ENCODE measurements at places on chromosomes 6 and 20.

GRCh38 chr6:34585108-34585507 is 29.0 kb upstream of the SPDEF start:
- DNase-seq: no peak

GRCh38 chr6:56378507-56378906 is 131.1 kb upstream of the COL21A1 start:
- DNase-seq: no peak

- DNase-seq: no peak
These were observed 88.7 kb upstream of the RNF24 start for GRCh38 chr20:4104045-4104444.

DNA sequence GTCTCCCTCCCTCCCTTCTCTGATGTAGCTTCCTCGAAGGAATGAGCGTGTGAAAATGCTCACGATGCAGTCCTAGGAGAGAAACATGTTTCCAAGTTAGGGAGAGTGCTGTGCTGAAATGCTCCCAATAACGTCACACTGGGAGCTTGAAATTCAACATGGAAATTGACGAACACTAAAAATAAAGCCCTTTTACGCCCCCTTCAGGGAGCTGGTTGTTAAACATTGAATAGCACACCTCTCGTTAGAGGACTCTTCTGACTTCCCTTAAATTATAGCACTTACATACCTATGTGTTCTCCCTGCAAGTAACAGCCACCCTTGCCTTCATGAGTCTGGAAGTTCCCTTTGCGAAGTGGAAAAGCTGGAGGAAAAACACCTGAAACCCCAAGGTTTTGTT is 88.6 kb downstream of the BFSP1 start:
- DNase-seq: no peak

- no peak for DNase-seq
These were observed 106.7 kb upstream of the CENPW start for GRCh38 chr6:126233192-126233591.

DNA sequence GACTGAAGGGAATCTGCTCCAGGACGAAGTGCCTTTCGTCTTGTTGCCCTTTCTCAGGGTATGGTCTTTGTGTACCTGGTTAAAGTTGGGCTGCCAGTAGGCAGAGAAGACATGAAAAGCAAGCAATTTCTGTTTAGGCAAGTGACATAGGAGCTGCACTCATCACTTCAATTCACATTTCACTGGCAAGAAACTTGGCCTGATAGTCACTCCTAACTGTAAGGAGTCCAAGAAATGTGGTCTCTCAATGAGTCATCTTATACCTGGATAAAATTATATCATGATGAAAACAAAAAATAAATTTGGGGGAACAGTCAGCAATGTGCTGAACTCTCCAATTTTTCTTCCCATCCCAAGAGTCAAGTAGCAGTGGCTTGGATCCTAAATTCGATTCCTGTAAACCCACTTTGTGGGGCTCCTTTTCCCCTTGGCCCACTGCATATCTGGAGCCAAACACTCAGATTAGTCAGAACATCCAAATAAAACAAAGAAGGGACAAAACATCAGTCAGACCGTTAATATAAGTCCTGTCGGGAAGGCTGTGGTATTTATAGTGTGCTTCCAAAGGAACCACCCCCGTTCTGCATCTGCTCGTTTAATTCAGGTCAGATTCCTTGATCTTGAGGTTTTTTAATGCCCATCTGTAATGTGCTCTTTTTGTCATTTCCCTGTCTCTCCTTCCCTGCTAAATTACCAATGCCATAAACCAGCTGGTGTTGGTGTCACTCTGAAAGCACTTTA is 5.0 kb upstream of the GABRR1 start:
- DNase-seq: no peak
